ENCODE measurements at places on chromosomes 7 and 10. TPM values are rescaled to one million over a fixed set of nuclear protein-coding genes. Genes with fewer than 3 reads are reported as not detected.
A peak's percentile ranks its signal among the peaks of the same experiment; 100 is the strongest.

GRCh38 chr10:72808001-72808400, 85.5 kb upstream of the OIT3 start:
- no peak overlapping the region for H3K4me3 ChIP-seq
- no peaks in the 10 kb centered on the region for H3K27me3 ChIP-seq
- H3K36me3 ChIP-seq = no peaks in the 10 kb centered on the region
- no peak for DNase-seq
- no peaks in the 10 kb centered on the region for H3K4me1 ChIP-seq
- no peak overlapping the region for H3K27ac ChIP-seq

The CDHR1 gene
- 0.36 TPM for total RNA-seq

The MALRD1 gene
- 4.6 TPM for total RNA-seq

DNA sequence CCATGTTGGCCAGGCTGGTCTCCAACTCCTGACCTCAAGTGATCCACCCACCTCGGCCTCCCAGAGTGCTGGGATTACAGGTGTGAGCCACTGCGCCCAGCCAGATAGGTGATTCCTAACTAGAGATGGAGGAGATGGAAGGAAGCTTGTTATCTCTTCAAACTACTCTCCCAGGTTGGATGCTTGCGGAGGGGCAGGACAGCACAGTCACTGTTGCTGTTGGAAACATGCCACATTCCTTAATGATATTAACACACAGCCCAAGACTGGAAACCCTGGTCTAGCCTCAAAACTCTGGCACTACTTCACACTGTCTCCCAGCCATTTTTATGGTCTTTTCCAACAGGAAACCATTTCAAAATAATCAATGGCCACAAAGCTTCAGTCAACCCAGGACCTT, 468.8 kb upstream of the NRP1 start:
- H3K4me1 ChIP-seq = peaks cover 20% of the 10 kb centered on the region
- DNase-seq = no peak
- H3K4me3 ChIP-seq = no peak overlapping the region
- no peaks in the 10 kb centered on the region for H3K36me3 ChIP-seq
- H3K27ac ChIP-seq = no peak overlapping the region
- no peaks in the 10 kb centered on the region for H3K27me3 ChIP-seq

The CTAGE8 gene
- total RNA-seq = 1.7 TPM

GRCh38 chr7:149130572-149131198, 4.6 kb upstream of the ZNF425 start:
- H3K4me1 ChIP-seq = no peaks in the 10 kb centered on the region
- H3K27me3 ChIP-seq = no peaks in the 10 kb centered on the region
- no peak for DNase-seq
- H3K4me3 ChIP-seq = no peak overlapping the region

GRCh38 chr10:7464691-7465090, 53.9 kb upstream of the SFMBT2 start:
- peak; percentile 63 for DNase-seq
- H3K27me3 ChIP-seq = no peaks in the 10 kb centered on the region
- H3K36me3 ChIP-seq = no peaks in the 10 kb centered on the region
- no peak overlapping the region for H3K4me3 ChIP-seq

- no peaks in the 10 kb centered on the region for H3K27me3 ChIP-seq
- H3K36me3 ChIP-seq = no peaks in the 10 kb centered on the region
- H3K4me1 ChIP-seq = no peaks in the 10 kb centered on the region
- H3K27ac ChIP-seq = peak within 1 kb of the TSS; percentile 90
- H3K4me3 ChIP-seq = peak within 1 kb of the TSS; percentile 82
- DNase-seq = peak; percentile 96
These were observed at the start of gene ANXA7 for GRCh38 chr10:73413528-73414229. Gene ANXA7, minus strand, starts transcription at chr10:73414058. Its CDS starts 13,202 bp downstream, at chr10:73400856.

The RBP4 gene
- total RNA-seq = not detected

GRCh38 chr10:13167568-13167967, 6.2 kb downstream of the MCM10 start:
- DNase-seq = no peak
- H3K4me3 ChIP-seq = no peak overlapping the region
- no peaks in the 10 kb centered on the region for H3K27me3 ChIP-seq

DNA sequence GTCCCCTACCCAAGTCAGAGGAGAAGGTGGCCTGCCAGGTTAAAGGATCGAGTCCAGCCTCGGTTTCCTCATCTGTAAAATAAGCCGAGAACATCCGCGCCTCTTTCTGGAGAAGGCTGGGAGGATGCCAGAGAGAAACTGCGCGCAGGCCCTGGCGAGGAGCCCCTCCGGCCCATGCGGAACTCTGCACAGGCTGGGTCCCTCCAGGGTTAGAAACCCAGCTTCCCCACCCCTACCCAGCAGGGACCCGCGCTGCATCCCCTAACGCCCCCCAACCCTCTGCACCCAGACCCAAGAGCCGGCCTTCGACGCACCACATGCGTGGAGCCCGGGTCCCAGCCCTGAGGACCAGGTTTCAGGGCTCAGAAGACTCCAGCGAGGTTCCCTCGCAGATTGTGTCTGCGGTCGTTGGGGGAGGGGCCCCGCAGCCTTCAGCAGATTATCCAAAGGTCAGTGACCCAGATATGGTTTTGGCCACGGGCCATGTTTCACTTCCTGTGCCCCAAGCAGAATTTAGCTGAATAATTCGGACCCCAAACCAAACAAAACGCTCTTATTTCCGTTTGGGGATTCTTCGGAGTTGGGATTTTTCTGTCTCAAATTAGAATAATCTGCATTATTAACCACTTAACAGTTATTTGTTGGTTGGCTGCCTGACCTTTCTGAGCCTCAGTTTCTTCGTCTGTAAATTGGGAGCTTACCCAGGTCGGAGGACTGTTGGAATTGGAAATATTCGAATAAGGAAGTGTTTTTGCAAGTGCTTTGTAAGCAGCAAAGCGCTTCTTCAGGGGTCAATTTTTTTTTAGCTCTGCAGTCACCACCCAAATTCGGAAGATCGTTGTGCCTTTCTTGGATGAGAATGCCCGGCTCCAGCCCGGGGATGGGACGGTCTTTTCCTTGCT, 167.7 kb downstream of the UBE2H start:
- H3K27ac ChIP-seq = no peak overlapping the region
- H3K27me3 ChIP-seq = peaks cover 85% of the 10 kb centered on the region
- H3K36me3 ChIP-seq = no peaks in the 10 kb centered on the region
- H3K4me3 ChIP-seq = no peak overlapping the region

The RAPGEF5 gene
- 17.4 TPM for total RNA-seq

The LAMB4 gene
- total RNA-seq = not detected

- H3K36me3 ChIP-seq = no peaks in the 10 kb centered on the region
- no peak overlapping the region for H3K4me3 ChIP-seq
- H3K4me1 ChIP-seq = no peaks in the 10 kb centered on the region
- no peak overlapping the region for H3K27ac ChIP-seq
- peak; percentile 53 for DNase-seq
- H3K27me3 ChIP-seq = no peaks in the 10 kb centered on the region
These were observed 310.1 kb downstream of the PTPRN2 start for GRCh38 chr7:158277219-158278141.
